T-helper 2 cell treated with Interferon-gamma antibody and Interleukin-4, amounts not matched to agents 5 μg/mL and 100 μg/mL, for 36 hours (primary cell): ENCODE measurements at places on chromosomes 3 and 15.

- no peak for DNase-seq
Measured at GRCh38 chr3:48196611-48197010, 8.4 kb upstream of the CDC25A start.

DNA sequence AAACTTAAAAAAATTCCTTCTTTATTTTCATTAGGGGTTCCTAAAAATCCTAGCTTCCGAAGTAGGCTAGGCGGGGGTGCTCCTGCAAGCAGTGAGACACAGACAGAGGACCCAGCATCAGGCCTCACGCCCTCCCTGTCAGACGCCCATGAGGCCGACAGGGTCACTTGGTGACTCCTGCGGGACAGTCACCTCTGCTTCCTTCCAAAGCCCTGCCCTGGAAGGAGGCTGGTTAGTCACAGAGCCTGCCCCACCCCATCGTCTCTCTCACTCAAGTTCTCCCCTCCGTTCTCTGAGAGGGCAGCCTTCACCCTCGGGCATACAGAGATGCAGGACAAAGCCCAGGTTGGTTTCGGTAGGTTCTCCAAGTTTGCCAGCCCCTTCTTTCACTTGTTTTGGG, 38.6 kb downstream of the EHD4 start:
- no peak for DNase-seq

GRCh38 chr3:53384465-53385423, 37.4 kb upstream of the DCP1A start:
- DNase-seq, result no peak

GRCh38 chr3:141218162-141218835, 13.3 kb upstream of the PXYLP1 start:
- DNase-seq, result no peak

- DNase-seq, result no peak
Measured at GRCh38 chr3:183591881-183592521, 36.5 kb upstream of the KLHL6 start.

DNA sequence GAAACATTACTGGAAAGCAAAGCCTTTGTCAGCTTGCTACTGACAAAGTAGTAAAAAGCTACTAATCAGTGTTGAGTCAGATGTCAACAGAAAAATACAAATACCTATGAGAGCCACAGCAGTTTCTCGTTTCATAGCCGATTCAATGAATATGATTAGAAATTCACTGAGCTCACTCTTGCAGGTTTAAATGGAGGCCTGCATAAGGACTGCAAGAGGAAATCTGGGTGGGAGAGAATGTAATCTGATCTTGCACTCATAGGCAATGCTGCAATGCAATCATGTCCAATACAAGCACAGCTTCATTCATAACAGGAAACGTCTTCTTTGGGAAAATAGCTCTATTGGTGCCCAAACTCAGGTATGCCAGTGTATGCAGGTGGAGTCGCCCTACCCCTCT, 608.8 kb downstream of the ROBO2 start:
- DNase-seq, result no peak

GRCh38 chr15:75430259-75430658, 21.2 kb downstream of the SIN3A start:
- no peak for DNase-seq

DNA sequence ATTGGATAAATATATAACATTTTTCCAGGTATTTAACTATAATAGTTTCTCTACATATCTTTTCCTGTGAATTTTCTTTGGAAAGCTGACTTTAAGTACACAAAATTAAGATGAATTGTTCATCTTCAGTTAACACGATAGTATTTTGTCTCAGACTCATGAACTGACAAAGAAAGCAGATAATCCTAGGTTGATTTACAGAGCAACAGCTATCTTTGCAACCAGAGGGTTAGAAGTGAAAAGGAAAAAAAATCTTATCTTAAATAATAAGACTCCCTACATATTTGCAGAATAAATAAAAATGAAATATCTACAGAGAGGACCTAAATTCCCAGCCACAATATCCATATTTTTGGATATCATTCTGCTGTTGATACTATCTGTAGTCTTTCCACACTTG, 350.2 kb upstream of the GRM7 start:
- no peak for DNase-seq

- no peak for DNase-seq
Measured at GRCh38 chr3:156899951-156900350, 73.8 kb downstream of the LEKR1 start.

DNA sequence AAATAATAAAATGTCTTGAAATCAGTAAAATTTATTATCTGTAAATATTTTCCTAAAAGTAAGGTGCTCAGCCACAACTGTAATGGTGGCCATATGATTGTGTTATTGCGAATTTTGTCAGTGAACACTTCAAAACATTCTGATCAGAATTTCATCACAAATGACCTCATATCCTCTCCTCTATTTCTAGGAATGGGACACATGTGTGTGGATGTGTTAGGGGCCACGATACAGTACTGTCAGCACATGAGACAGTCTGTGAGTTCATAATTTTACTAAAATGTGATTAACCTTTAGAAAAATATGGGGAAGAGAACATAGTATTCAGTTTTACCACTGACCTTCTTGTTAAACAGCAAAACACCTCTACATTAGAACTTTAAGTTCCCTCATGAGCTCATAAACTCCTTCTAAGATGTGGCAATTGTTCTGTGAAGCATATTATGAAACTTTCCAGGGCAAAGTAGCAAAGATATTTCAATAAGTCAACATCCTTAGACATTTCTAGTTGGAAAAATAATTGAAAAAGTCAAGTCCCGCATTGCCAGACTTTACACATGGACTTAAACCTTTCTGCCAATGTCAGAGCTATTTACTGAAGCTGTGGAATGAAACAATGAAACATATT, 158.2 kb upstream of the ABI3BP start:
- no peak for DNase-seq

- no peak for DNase-seq
Measured at GRCh38 chr15:48049736-48050135, 71.1 kb upstream of the SLC24A5 start.
